ENCODE measurements at places on chromosomes 7 and 10. TPM values are rescaled to one million over a fixed set of nuclear protein-coding genes. Genes with fewer than 3 reads are reported as not detected.

Gene SLC16A12
- 5.9 TPM for polyA plus RNA-seq

Gene ERVW-1
- polyA plus RNA-seq, result 0.23 TPM

Gene AHR
- 10.6 TPM for polyA plus RNA-seq

Gene NUTM2A
- 0.07 TPM for polyA plus RNA-seq

GRCh38 chr10:26085549-26085948 is 131.0 kb upstream of the GAD2 start:
- H3K27ac ChIP-seq, result no peak overlapping the region
- no peaks in the 10 kb centered on the region for H3K27me3 ChIP-seq
- no peak for DNase-seq
- no peak overlapping the region for H3K4me3 ChIP-seq
- peaks cover 3% of the 10 kb centered on the region for H3K4me1 ChIP-seq
- no peaks in the 10 kb centered on the region for H3K36me3 ChIP-seq

DNA sequence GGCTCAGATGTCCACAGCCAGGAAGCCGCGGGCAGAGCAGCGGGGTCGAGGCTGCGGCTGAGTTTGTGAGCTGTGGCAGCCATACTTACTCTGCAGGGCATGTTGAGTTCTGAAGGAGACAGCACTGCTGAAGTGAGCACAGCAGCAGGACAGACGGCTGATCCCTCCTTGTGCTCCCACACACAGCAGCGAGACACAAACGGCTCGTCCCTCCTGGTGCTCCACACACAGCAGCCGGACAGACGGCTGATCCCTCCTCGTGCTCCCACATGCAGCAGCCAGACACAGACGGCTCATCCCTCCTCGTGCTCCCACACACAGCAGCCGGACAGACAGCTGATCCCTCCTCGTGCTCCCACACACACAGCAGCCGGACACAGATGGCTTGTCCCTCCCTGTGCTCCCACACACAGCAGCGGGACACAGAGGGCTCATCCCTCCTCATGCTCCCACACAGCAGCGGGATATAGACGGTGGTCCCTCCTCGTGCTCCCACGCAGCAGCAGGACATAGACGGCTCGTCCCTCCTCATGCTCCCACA is 305.1 kb downstream of the PTPRN2 start:
- no peak overlapping the region for H3K27ac ChIP-seq
- DNase-seq, result no peak
- no peak overlapping the region for H3K4me3 ChIP-seq
- H3K36me3 ChIP-seq, result no peaks in the 10 kb centered on the region

DNA sequence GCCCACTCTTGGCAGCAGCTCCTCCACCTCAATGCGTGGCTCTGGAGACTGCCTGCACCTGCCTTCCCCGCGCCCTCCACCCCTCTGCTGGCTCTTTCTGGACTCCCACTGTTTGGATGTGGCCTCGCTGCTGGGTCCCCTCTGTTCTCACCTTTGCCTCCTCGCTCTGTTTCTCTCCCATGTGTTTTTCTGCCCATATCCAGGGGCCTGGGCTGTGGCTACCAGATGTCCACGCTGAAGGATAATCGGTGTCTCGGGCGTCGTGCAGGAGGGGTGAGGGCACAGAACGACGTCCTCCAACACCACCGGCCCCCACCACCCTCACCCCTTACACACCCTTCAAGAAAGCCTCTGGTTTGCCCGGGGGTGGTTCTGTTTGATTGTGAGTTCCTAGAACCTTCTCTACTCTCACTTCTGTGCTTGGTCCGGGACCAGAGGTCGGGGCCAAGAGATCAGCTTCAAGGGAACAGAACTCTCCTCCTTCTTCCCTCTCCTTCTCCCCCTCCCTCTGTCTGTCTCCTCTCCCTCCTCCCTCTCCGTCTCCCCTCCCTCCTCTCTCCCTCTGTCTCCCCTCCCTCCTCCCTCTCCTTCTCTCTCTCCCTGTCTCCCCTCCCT is 31.7 kb downstream of the AP5Z1 start:
- no peak for DNase-seq
- H3K4me3 ChIP-seq, result no peak overlapping the region
- H3K36me3 ChIP-seq, result no peaks in the 10 kb centered on the region
- no peaks in the 10 kb centered on the region for H3K4me1 ChIP-seq
- H3K27ac ChIP-seq, result no peak overlapping the region

- H3K4me1 ChIP-seq, result no peaks in the 10 kb centered on the region
- H3K27ac ChIP-seq, result no peak overlapping the region
- H3K36me3 ChIP-seq, result no peaks in the 10 kb centered on the region
- no peak for DNase-seq
- peaks cover 11% of the 10 kb centered on the region for H3K27me3 ChIP-seq
Observed at GRCh38 chr7:97043281-97043680, 18.6 kb upstream of the DLX5 start.

DNA sequence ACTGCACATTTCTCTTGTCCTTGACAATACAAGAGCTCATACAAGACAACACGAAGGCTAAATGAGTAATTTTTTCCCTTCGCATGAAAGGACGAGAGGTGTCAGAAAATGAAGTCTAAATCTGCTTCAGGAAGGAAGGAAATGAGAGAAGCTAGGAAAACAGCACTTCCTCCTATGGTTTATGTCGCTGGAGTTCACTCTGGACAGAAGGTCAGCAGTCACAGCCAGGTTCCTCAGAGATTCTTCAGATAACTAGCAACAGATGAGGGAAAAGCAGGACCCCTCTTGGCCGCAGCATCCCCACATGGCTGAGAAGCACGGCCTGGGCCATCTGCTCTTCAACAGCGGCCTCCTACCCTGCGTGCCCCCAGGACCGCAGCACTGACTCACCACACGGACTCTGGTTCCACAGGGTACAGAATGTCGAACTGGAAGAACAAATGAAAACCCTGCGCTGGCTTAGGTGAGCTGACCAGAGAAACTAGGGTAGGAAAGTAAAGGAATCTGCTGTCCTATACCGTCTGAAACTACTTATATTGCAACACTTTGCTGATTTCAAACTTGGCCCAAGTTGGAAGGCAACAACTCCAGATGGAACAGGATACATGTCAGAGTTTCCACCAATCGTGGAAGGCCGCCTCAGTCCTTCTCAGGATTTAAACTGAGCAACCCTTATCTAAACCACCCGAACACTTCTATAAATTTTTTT is 26.3 kb downstream of the DNMBP start:
- peak overlapping the region; percentile 80 for H3K27ac ChIP-seq
- peak; percentile 52 for DNase-seq

- H3K4me3 ChIP-seq, result no peak overlapping the region
- H3K27me3 ChIP-seq, result no peaks in the 10 kb centered on the region
- no peaks in the 10 kb centered on the region for H3K36me3 ChIP-seq
- H3K4me1 ChIP-seq, result no peaks in the 10 kb centered on the region
- DNase-seq, result no peak
Observed at GRCh38 chr10:47054974-47055373, 143.7 kb downstream of the PTPN20 start.

- H3K27me3 ChIP-seq, result no peaks in the 10 kb centered on the region
- no peaks in the 10 kb centered on the region for H3K4me1 ChIP-seq
- no peak overlapping the region for H3K27ac ChIP-seq
- DNase-seq, result no peak
- no peak overlapping the region for H3K4me3 ChIP-seq
Observed at GRCh38 chr7:121954803-121955202, 81.8 kb downstream of the PTPRZ1 start.

GRCh38 chr7:9124320-9124719 is 690.9 kb downstream of the NXPH1 start:
- H3K36me3 ChIP-seq, result no peaks in the 10 kb centered on the region
- H3K27me3 ChIP-seq, result no peaks in the 10 kb centered on the region
- H3K4me3 ChIP-seq, result no peak overlapping the region
- DNase-seq, result no peak

DNA sequence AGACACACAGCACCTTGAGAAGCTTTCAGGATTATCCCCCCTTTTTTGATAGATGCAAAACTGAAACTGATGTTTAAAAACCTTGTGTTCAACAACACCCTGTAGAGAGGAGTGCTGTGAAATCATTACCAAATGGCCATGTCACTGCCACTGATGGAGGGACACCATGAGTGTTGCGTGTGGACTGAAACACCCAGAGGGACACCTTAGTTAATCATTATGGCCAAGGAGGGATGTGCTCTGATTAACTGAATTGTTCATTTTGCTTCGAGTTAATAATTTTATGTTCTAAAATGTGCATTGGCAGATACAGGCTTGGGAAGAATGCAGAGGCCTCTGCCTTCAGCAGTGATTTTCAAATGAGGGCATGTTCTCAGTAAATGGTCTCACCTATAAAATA is 226.0 kb downstream of the KLF6 start:
- no peaks in the 10 kb centered on the region for H3K4me1 ChIP-seq
- DNase-seq, result no peak
- no peaks in the 10 kb centered on the region for H3K27me3 ChIP-seq
- H3K36me3 ChIP-seq, result no peaks in the 10 kb centered on the region
- no peak overlapping the region for H3K27ac ChIP-seq

- no peaks in the 10 kb centered on the region for H3K27me3 ChIP-seq
- H3K36me3 ChIP-seq, result no peaks in the 10 kb centered on the region
- peak; percentile 62 for DNase-seq
- no peaks in the 10 kb centered on the region for H3K4me1 ChIP-seq
- H3K4me3 ChIP-seq, result no peak overlapping the region
Observed at GRCh38 chr10:58152673-58153263, 114.9 kb downstream of the IPMK start.

DNA sequence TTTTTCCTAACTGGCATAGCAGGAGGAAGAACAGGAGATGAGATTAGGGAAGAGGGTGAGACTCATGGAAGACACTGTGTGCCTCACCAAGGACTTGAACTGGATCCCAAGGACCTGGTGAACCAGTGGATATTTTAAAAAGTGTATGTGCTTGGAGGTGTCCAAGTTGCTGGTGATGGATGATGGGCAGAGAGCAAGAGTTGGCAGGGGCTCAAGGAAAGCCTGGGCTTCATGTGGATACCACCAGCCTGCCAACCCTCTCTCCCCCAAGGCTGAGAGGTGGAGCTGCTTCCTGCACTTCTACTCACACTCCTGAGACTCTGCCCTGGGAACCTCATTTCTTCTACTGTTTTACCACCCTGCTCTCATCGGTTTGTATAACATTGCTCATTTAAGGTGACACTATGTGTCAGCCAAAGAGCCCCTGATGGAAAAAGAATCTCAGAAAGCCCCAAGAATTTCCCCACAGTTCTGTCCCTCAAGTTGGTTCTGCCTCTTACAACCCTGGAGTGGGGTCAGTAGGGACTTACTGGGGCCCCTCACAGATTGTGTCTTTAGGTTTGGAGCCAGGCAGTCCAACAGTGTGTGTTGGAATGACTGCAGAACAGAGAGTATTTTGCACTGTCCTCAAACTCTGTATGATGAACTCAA is 56.2 kb upstream of the PDCD4 start:
- peaks cover 22% of the 10 kb centered on the region for H3K4me1 ChIP-seq
- H3K27me3 ChIP-seq, result no peaks in the 10 kb centered on the region
- no peak overlapping the region for H3K4me3 ChIP-seq
- no peak overlapping the region for H3K27ac ChIP-seq

DNA sequence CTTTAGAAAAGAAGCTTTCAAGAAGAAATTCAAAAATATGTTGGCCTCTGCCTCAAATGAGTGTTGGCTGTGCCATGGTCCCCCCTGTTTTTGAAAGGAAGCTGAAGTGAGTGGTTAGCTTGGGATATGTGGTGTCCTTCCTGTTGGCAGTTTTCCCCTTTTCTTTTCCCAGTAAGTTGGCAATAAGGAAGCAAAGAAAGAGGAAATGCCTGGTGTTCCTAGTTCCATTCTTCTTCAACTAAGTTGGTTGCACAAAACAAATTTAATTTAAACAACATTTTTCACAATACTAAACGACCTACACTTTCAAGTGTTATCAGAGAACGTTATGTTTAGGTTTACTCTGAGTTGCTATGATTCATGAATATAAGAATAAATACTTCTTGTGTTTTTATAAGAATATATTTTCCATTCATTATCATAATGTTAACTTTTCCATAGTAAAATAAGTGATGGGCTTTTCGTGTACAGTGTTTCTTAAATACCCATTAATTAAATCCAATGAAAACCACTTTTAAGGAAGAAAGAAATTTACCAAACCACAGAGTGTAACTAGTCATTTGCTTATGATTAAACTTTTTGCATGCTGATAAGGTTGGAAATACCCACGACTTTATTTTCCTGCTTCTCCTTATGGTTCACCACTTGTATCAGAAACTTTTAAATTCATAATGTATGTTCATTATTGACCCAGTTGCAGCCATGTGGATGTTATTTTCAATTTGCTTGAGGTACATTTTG is 7.7 kb downstream of the HDAC9 start:
- no peak overlapping the region for H3K4me3 ChIP-seq
- H3K27ac ChIP-seq, result no peak overlapping the region
- H3K36me3 ChIP-seq, result no peaks in the 10 kb centered on the region

GRCh38 chr10:59829601-59830000 is 76.3 kb upstream of the MRLN start:
- no peak overlapping the region for H3K4me3 ChIP-seq
- H3K27ac ChIP-seq, result no peak overlapping the region
- H3K27me3 ChIP-seq, result no peaks in the 10 kb centered on the region

- H3K4me1 ChIP-seq, result no peaks in the 10 kb centered on the region
- H3K36me3 ChIP-seq, result no peaks in the 10 kb centered on the region
- no peak overlapping the region for H3K27ac ChIP-seq
- H3K4me3 ChIP-seq, result no peak overlapping the region
- DNase-seq, result no peak
Observed at GRCh38 chr10:28082316-28082715, 83.4 kb upstream of the ODAD2 start.

DNA sequence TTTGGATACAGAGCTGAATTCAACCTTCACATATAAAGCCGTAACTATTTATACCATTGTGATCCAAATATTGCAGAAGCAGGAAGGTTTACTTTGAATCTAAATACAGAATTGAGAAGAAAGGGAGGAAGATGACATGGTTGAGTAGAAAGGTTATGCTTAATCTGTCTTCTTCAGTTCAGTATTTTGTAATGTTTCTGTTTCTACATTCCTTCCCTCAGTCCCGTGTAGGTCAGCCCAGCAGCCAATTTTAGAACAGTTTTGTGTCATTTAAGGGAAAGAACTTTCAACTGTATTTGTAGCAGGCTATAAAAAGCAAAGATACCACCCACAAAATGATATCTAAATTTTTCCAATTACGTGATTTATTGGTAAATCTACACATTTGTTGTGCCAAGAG is 97.4 kb downstream of the CPED1 start:
- H3K4me1 ChIP-seq, result no peaks in the 10 kb centered on the region
- no peak overlapping the region for H3K4me3 ChIP-seq
- H3K27ac ChIP-seq, result no peak overlapping the region
- H3K36me3 ChIP-seq, result no peaks in the 10 kb centered on the region
- DNase-seq, result no peak
- no peaks in the 10 kb centered on the region for H3K27me3 ChIP-seq

DNA sequence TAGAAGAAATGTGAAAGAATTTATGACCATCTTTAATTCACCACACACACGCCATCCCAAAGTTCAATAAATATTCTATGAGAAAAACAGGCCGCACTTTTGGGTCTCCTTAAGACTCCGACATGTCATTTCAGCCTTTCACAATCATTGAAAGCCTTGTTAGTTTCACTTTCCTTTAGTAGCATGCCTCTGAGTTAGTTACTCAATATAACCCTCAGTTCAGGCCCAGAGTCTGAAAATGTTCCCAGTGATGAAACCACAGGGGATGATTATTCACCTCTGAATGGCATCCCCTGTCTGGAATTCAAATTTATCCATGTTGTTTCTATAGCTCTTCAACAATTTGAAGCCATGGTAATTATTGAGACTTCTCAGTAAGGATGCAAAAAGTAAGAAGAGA is 278.1 kb upstream of the NRP1 start:
- H3K36me3 ChIP-seq, result no peaks in the 10 kb centered on the region
- no peak overlapping the region for H3K4me3 ChIP-seq
- DNase-seq, result peak; percentile 28
- H3K27ac ChIP-seq, result peak overlapping the region; percentile 4
- peaks cover 8% of the 10 kb centered on the region for H3K4me1 ChIP-seq
- H3K27me3 ChIP-seq, result no peaks in the 10 kb centered on the region

GRCh38 chr7:391961-392524 is 102.1 kb downstream of the FOXL3 start:
- H3K27me3 ChIP-seq, result no peaks in the 10 kb centered on the region
- H3K4me3 ChIP-seq, result no peak overlapping the region
- no peak for DNase-seq
- H3K36me3 ChIP-seq, result no peaks in the 10 kb centered on the region
